Suppressor macrophage treated with lipopolysaccharide for 1 hour (primary cell): ENCODE measurements at places on chromosomes 1 and 21.

GRCh38 chr1:231322880-231323530 is 14.6 kb downstream of the EXOC8 start:
- no peak for DNase-seq

DNA sequence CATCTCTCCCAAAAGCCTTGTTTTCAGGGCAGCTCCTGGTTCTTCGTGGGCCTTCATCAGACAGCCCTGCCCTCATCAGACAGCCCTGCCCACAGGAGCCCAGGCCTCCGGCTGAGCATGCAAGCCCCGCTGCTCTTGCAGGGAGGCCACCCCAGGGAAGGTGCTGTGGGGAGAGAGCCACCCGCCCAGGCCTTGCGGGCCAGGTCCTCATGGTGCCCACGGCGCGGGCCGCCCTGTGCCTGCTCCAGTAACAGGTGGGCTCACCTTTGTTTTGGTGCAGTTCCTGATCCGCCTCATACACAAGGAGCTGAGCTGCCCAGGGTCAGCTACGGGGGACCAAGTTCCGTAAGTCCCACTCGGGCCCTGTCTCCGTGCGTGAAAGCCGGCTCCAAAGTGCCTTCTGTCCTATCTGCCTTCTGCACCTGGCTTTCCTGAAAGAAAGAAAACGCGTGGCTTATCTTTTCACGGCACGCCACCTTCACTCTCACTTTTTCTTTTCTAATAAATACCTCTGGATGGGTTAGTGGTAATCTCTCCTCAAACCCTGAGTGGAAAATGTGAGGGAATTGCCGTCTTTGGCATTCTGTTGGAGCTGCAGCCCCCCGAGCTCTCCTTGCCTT is 65.9 kb downstream of the SLC37A1 start:
- no peak for DNase-seq

- DNase-seq, result no peak
Observed at GRCh38 chr21:20998456-20998789, 214 bp downstream of the NCAM2 start.

DNA sequence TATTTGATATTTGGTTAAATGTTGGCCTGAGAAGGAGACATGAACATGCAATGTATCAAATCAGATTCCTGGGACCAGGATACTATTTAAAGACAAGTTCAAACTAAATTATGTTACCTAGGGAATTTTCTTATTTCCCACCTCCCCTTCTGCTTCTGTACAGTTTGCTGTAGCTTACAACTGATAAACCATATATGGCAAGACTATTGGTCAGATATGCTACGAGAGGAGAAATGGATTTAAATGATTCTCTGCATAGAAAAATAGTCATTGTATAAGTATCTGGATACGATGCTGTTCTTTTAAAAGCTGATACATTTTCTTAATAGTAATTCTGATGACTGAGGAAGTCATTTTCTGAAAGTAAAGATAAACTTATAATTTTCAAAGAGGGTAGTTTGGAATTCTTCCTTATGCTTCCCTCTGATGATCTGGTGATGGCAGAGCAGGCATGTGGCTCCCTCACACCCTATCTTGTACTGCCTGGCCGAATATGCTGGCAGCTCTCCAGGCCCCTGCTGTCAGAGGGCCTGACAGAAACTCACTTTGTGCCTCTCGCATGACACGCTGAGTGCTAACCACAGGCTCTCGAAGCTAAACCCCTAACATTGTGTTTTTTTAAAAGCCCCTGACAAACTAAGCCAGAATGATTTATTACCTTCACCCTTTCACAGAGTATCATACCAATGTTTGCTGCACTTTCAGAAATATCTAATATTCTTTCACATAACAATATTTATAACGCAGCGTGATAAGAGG is 19.4 kb downstream of the RRP15 start:
- no peak for DNase-seq

DNA sequence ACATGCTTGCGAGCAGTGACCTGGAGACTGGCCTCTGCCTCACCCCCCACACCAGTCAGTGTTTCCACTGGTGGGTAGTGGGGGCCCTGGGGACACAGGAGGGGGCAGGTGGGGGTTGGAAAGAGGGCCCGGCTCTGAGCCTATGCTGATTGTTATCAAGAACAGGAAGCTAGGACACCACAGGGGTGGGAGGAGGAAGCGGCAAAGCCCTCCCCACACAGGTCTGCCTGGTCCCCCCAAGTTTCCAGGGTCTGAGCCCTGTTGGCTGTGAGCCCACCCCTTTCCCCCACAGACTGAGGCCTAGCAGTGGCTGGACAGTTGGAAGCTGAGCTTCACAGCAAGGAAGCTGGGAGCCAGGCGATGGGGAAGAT is 1.6 kb upstream of the PTPN7 start:
- peak; percentile 26 for DNase-seq

GRCh38 chr1:23460519-23460918 is 23.5 kb downstream of the ASAP3 start:
- DNase-seq, result no peak

DNA sequence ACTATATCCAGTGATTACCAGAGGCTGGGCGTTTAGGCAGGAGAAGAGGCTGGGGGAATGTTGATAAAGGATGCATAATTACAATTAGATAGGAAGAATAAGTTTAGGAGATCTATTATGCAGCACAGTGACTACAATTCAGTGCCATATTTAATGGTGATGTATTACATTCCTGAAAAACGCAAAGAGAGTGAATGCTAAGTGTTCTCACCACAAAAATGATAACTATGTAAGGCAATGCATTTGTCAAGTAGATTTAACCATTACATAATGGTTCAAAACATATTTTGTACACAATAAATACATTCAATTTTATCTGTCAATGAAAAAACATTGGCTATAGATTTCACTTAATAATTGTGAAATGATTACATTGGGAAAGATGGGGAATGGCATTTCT is 548.9 kb downstream of the NUF2 start:
- DNase-seq, result no peak
